ENCODE measurements at places on chromosomes 7 and 10.

DNA sequence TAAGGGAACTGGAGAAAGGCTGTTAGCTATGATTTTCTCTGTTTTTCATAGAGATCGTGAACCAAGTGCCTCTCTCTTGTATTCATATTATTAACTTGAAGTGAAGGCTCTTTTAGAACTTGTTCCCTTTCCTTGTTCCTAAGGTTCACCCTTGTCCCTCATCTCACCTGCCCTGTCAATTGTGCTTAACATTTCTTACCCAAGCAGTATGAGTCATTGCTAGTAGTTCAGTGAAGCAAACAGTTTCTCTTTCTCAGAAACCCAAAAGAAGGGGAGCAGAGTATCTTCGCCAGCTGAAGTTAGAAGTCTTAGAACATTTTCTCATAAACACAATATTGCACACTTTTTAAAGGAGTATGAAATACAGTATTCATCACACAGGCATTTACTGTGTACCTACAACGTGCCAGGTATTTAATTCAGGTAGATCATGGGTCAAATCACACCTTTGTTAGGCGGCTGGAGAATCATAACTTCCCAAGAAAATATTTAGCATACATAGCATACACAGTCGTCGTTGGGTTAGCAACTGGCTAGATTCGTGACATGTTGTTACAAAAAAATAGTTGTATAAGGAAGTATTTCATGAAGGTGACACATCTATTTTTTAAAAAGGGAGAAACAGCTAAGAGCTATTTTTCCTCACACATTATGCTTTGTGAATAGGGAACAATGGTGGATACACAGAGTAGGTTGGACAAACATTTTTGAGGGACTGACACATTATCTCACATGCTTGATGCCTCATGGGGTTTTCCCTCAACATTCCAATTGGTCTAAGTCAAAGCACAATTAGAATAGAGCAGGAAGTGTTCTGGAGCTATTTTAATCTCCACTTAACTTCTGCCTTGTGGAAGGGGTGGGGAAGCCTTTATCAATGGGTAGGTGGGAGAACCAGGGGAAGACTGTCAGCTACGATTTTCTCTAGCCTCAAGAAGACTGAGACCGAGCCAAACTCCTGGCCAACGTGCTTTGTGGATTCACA is 13.2 kb downstream of the HDAC9 start:
- DNase-seq = peak; percentile 99

DNA sequence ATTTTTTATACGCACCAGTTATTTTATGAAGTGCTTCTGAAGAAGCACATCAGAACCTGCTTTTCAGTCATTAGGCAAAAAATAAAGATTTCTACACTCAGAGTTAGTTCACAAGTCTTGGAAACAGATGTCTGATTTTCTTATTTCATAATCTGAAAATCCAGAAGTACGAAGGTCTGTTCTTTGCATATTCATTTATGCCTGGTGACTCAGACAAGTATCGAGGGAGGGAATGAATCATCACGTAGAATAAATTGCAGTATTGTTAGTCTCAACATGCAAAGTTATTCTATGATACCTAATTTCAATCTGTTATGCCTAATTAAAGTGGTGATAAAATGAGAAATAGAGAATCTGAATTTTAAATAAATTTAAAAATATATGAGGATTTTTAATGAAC is 113.6 kb upstream of the SEM1 start:
- peak; percentile 28 for DNase-seq

GRCh38 chr10:74282151-74282847 is 131.3 kb downstream of the ADK start:
- DNase-seq = no peak

- DNase-seq = no peak
Measured at GRCh38 chr7:22219036-22219435, 137.9 kb downstream of the RAPGEF5 start.

DNA sequence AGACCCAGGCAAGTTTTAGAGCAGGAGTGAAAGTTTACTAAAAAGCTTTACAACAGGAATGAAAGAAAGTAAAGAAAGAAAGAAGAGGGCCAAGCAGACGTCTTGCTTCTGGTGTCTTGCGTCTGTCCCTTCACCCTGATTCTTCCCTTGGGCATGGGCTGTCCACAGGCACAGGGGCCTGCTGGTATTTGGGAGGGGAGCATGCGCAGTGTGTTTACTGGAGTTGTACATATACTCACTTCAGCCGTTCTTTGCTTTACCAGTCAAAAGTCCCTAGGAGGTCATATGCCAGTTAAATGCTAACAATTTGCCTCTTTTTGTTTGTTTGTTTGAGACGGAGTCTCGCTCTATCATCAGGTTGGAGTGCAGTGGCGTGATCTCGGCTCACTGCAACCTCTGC is 875.9 kb downstream of the REEP3 start:
- no peak for DNase-seq

DNA sequence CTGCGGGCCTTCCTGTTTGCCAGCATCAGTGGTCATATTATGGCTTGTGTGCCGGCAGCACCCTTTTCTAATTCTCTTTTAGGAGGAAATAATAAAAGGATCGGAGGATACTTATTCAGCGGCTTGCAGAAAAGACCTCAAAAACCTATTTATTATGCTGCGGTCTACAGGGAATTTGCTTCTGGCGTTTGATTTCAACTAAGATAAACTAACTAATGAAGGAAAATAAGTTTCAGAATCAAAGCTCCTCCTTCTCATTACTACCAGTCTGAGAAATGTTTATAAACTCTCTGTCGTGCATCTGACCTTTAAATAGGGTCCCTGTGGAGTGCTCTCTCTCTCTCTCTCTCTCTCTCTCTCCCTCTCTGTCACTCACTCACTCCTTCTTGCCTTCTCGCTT is 335.0 kb upstream of the GLI3 start:
- DNase-seq = no peak
